Activated naive CD4-positive, alpha-beta T cell treated with Interleukin-2 at 50 U/mL for 16 hours (primary cell): ENCODE measurements at places on chromosomes 2 and 18.

DNA sequence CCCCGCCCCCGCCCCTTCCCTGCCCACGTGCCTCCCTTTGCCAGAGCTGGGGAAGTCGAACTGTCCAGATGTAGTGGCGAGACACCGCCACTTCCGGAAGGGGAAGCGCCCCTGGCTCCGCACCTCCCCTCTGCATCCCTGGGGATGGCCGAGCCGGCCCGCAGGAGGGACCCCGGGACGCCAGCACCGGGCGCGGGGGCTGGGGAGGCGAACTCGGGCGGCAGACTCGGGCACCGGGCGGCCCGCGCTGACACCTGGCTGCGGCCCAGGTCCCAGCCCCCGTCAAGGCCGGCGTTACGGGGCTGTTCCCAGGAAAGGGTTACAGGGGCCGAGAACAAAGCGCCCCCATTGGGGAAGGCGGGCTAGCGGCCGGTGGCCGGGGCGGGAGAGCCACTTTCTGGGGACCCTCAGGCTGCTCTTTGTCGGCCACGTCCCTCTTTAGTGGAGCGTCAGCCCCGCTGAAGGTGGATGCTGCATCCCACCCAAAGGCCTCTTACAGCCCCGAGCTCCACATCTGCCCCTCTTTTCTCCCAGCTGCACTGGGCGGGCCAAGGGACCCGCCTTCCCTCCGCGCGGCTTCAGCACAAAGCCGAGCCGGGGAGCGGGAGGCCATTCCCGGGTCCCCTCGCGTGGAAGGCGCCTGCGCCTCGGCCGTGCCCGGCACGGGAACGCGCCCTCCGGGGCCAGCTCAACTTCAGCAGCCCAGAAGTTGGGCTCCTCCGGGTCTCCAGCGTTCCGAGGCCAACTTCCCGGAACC is 1.3 kb downstream of the SDC1 start:
- DNase-seq: no peak

DNA sequence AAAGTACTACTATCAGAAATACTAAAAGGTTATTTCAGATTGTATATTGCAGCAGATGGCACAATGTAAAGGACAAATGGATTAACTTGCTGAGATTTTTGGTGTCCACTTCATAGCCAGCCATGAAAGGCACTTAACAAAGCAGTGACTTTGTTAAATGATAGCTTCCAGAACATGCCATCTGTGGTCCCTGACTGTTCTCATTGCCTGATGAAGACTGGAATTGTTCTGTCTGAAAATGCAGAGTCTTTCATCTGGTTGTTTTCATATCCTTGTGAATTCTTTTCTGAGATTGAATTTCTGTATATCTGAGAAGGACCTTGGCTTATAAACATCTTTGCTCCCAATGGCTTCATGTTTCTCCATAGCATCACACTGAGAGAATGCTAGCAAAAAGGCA is 44.4 kb upstream of the LRRTM1 start:
- DNase-seq: no peak

DNA sequence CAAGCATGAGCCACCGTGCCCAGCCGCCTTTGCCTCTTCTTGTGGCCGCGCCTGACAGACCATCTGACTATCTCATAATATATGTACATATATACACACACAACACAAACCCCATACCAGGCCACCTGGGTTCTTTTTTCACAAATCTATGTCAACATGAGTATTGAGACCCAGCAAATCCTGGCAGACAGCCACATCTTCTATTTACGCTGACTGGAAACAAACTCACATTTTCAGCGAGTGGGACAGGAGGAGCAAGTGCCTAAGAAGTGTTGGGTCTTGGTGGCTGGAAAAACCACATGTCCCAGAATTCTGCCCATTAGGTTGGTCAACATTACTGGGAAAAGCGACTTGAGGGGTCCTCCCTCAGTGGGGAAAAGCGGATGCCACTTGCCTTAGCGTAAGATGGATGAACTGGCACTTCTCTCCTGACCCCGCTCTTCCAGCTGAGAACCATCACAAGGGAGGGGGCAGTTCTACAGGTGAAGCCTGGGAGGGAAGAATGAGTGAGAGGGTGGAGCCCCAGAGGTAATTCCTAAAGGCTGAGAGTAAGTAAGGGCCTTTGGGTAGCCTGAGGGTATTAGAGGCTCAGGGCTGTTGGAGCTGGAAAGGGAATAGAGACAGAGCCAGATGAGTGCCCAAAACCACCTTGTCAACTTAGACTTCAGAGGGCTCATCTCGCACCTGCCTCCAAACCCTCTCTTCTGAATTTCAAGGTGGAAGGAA is 1.9 kb downstream of the SCYGR3 start:
- DNase-seq: no peak

DNA sequence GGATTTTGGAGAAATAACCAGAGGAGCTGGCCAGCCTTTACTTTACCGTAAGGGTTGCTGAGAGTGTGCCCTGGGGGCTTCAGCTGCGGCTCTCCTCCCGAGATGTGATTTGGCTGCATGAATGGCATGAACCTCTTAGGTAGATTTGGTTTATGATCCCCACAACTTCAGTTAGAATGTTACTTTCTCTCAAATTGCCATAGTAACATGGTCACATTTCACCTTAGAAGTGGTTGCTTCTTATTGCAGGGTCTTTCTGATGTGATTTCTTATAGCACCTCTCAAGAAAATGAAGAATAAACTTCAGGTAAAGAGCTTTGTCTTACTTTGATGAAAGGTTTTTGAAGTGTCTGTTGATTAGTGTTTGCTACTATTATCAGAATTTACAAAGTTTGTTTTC is 5.6 kb downstream of the PLCL1 start:
- no peak for DNase-seq

DNA sequence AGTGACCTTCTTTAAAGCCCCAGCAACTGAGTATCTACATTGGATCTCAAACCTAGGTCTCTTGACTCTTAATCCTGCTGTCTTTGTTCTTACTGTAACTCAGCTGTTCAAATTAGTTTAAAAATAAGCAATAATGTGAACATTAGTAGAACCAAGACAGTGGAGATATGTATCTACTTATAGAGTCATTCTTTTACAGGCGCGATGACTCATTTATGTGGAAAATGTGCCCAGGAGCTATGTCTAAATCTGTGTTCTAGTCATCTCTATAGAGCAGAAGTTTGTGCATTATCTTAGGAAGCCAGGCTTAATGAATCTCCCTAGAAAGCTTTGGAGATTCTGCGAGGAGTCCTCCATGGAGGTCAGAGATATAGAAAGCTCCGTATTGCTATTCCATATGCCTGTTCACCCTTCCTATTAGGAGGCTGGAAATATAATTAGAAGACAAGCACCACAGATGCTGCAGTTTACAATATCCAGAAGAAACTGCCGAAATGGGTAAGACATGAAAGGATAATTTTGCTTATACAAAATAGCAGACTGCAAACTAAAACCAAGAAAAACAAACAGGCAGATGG is 211.6 kb downstream of the TRIB2 start:
- DNase-seq: no peak

- DNase-seq: no peak
Observed at GRCh38 chr2:238299803-238300202, 11.4 kb upstream of the PER2 start.

DNA sequence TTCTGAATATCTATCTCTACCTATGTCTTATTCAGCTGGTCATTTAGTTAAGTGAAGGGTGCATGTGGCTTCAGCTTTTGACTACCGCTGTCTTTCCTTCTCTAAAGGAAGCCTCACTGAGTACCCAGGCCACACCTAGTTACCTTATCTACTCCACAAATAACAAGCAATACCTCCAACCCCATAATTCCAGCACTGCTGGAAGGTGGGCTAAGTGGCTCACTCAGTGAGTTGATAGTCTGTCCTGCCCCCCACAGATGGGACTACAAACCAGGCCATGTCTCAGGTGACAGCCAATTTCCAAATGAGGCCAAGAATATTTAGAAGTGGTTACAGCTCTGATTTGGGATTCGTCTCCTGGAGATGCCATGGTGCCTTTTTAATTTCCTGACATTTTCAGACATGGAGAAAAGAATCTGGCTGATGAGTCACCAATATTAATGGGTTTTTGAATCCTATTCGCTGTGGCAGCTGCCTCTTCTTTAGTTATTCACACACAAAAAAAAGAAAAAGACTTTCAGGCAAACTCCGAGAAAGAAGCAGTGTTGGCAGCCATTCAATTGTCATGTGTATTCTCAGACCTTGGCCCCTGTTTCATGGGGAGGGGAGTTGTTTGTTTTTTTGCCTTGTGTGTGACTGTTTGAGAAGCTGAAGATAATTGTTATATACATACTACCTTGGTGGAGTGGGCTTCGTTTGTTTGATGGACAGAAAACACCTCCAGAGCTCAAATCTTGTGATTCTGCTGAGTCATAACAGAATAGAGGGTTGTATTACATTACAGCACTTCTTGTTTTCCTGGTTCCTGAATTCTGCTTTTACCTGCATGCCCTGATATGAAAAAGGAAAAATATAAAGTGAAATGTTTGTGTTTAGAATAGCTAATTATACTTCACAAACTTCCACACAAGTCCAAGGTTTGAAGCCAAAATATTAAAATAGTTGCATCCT is 64.2 kb downstream of the SCG2 start:
- no peak for DNase-seq

DNA sequence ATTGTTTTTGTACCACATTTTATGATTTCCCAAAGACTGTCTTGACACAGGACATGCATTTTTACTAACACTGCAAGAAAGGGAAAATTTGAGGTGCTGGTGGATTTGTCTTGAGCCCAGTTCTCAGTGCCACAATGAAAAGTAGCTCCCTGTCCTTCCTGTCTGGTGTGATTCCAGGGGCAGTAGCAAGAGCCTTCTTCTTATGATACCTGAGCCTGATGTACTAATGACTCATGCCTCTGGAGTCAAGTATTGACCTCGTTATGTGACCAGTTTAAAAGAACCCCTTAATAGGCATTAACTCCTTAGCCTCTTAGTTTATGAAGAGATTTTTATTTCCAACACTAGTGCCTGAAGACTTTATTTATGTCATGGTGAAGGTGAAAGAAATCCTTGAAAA is 728.6 kb downstream of the SLC4A3 start:
- no peak for DNase-seq

GRCh38 chr2:126953483-126953882 is 54.8 kb downstream of the TEX51 start:
- DNase-seq: no peak

GRCh38 chr2:68441179-68441993 is 25.7 kb downstream of the FBXO48 start:
- DNase-seq: peak; percentile 84

GRCh38 chr2:54497763-54498680 is 41.9 kb downstream of the SPTBN1 start:
- no peak for DNase-seq

- DNase-seq: no peak
Observed at GRCh38 chr2:208134928-208135586, 5.4 kb upstream of the CRYGC start.

DNA sequence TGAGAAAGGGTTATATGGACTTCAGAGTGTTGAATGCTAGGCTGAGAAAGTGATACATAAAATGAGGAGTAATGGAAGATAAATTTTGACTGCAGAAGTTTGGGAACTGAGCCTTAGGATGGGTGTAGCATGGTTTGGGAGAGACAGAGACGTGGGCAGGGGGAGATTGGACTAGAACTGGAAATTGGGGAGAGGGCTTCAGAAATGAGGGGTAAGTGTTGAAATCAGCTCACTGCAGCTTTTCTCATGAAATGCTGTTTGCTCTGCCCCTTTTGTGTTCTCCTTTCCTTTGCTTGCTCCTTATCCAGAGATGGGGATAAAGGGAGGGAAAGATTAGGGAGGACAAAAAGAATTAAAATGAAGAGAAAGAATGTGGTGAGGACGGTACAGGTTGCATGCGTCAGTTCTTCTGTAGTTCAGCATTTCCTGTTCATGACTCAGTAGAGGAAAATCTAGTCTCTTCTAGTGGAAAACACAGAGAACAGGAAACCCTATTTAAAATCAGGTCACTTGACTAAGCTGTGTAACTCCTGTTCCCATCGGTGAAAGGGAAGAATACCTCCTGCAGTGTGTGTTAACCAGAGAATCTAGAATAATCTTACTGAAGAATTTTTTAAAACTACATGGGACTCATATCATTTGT is 105.6 kb downstream of the CRIM1 start:
- no peak for DNase-seq

DNA sequence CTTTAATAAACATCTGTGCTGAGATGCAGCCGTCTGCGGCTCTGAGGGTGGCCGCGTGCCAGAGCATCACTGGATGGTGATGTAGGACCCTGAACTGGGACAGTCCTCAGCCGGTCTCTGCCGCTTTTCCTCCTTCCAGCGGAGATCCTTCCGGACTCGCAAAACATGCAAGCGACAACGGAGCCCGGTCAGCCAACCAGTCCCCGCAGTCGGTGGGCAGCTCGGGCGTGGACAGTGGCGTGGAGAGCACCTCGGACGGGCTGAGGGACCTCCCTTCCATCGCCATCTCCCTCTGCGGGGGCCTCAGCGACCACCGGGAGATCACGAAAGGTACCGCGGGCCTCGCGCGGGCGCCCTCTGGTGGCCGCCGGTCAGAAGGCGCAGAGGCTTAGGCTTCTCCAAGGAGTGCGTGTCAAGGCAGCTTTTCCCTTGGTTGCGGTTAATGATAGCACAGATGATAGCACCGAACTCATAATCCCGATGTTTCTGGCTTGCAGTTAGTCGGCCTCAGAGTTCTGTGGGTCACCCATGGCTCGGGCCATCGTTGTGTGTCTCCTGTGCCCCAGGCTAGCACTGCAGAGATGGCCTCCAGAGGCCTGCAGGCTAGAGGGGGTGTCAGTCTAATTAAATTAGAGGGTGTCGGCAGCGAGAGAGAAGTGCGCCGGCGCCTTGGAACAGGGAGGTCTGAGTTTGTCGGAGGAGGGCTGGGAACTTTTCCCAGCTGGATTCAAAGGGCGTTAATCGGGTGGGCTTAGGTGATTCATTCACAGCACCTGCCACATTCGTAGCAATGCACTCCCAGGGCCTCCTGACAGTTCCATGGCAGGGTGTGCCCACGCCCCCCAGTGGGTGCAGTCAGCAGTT is 38.5 kb downstream of the LPIN1 start:
- peak; percentile 49 for DNase-seq

DNA sequence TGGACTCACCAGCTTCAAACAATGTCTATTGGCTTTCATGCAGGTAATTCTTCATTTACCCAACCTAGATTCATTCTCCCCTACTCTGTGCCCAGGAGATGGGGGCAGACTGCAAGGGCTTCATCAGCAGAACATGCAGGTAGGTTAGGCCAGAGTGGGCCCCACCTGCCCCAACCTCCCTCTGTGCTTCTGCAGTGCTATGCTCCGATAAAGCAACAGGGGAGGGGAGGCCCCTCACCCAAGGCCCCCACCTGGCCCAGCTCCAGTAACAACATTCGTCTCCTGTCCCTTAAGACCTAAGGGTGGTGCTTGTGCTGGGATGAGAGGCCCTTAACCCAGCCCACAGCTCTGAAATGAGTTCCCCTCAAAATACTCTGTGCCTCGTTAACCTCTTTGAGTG is 16.7 kb upstream of the GYPC start:
- DNase-seq: no peak

GRCh38 chr2:231335591-231335990 is 59.9 kb upstream of the B3GNT7 start:
- no peak for DNase-seq
